ENCODE measurements at places on chromosomes 2 and 18.

- no peak for DNase-seq
These were observed 116.6 kb downstream of the HDAC4 start for GRCh38 chr2:239283961-239284795.

- no peak for DNase-seq
These were observed 20.3 kb downstream of the TBR1 start for GRCh38 chr2:161436411-161436810.

DNA sequence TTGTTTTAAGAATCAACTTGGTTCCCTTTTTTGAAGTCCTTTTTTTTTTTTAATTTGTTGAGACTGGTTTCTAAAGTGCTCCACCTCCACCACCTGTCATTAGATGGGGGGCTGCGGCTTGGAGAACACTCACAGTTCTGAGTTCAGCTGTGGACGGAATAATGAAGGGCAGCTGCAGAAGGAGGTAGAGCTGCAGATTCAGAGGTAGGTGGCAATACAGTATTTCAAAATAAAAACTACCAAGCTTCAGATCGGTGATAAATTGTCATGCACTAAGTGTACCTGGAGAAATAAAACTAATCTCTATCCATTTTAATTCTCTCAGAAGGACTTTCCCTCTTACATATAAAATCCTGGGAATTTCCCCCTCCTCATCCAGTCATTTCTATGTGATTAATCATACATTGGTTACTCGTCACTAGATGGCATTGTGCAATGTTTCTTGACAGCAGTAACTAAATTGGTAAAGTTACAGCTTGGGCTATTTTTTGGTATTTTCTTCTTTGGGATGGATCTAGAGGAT, 81.1 kb upstream of the SLC39A10 start:
- no peak for DNase-seq

- no peak for DNase-seq
These were observed 569.2 kb downstream of the METTL4 start for GRCh38 chr18:2002151-2002550.

DNA sequence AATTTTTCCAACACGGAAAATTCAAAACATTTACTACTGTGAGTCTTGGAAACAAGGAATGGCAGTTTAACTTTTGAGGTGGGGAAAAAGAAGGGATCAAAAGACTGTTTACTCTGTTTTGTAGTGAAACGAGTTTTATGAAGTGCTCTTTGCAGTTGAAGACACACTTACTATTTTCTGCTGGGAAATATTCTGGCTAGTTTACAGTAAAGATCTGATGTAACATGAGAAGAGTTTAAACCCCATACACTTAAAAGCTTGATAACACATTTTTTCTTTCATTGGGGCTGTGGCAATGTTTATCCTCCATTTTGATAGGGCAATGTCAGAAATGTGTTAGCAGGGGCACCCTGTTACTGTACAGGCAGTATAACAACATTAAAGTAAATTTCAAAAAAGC, 124.9 kb upstream of the SMAD7 start:
- DNase-seq, result no peak

DNA sequence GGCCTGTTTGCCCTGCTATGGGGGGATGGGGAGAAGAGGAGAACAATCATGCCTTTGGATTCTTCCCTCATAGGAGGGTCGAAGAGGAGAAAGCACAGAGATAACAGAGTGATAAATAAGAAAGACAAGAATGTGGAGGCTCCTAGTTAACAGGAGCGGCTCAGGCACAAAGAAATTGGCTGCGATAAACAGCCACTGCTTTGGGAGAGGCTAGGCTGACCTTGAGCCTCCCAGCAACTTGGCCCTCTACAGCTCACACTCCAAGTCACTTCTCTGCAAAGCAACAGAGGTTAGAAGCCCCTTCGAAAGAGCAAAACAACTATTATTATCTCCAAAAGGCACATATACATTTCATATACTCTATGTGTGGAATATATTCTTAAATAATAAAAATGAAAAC, 69.5 kb downstream of the ZBTB7C start:
- DNase-seq, result no peak

DNA sequence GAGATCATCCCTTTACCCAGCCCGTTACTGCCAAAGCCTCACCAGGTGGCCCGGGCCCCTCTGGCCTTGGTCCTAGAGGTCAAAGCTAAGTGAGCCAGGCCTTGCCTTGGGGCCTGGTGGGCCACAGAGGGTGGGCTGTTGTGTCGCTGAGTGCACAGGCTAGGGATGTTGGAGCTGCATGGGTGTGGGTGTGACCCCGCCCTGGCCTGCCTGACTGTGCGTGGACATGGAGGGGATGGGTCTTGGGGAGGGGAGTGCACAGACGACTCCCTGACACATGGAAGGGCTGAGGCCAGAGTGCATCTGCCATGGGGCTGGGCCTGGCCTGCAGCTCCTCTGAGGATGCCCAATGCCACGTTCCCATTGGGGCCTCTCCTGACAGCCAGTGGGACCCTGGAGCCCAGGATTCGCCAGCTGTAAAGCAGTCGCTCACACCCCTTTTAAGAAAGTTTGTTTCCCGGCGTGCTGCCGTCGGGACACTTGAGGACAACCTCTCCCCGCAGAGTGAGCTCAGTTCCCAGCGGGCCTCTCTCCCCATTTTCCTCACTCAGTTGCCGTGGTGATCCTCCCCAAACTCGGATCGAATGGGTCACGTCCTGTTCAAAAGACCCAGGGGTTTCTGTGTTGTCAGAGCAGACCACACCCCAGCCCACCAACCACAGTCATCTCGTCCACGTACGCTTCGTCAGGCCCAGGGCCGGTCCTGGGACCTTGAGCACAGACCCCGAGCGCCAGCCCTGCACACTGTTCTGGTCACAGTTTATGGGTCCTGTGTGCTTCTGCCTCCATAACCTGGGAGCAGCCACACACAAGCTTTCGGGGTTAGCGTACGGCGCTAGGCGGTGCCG, 93.5 kb downstream of the NFATC1 start:
- no peak for DNase-seq

DNA sequence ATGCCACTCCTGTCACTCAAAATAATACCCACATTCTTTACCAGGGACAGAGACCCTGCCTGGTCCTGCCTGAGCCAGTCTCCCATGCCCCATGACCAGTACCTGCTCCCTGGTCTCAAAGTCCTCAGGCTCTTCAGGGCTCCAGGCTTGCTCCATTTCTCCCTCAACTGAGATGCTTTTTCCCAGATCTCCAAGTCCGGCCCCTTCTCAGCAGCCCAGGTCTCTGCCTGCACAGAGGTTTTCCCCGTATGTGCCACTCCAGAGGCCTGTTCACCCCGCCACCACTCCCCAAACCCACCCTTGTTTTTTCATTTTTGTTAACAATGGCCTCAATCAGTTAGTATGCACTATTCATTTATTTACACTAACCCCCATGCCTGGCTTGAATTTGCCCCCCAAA, 499.5 kb upstream of the MYT1L start:
- no peak for DNase-seq

DNA sequence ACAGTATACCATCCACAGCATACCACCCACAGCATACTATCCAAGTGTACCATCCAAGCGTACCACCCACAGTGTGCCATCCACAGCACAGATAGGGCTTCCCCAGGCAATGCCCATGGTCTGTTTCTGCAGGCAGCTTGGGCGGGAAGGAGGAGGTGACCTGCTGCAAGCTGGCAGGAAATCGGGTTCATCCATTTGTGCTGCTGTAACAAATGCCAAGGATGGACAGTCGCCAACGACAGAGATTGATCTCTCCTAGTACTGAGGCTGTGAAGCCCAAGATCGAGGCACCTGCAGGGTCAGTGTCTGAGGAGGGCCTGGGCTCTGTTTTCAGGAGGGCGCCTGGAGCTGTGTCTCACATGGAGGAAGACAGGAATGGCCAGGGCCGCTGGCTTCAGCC, 93.6 kb upstream of the SNTG2 start:
- DNase-seq, result no peak

DNA sequence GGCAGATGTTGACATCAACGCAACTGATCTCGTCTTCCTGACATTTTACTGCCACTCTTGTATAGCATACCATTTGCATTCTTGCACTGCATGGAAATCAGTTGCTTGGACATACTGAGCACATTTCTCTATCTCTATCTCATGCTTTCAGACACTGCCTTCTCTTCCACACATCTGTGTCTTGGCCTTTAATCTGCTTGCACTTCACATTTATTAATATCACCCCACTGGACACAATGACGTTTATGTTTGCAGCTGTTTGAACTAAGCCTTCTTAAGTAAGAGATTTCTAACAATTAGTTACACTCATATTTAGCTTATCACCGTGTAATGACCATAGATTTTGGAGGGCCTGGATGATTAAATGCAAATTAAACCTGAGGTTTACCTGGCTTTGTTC, 229.8 kb upstream of the CDH19 start:
- no peak for DNase-seq

DNA sequence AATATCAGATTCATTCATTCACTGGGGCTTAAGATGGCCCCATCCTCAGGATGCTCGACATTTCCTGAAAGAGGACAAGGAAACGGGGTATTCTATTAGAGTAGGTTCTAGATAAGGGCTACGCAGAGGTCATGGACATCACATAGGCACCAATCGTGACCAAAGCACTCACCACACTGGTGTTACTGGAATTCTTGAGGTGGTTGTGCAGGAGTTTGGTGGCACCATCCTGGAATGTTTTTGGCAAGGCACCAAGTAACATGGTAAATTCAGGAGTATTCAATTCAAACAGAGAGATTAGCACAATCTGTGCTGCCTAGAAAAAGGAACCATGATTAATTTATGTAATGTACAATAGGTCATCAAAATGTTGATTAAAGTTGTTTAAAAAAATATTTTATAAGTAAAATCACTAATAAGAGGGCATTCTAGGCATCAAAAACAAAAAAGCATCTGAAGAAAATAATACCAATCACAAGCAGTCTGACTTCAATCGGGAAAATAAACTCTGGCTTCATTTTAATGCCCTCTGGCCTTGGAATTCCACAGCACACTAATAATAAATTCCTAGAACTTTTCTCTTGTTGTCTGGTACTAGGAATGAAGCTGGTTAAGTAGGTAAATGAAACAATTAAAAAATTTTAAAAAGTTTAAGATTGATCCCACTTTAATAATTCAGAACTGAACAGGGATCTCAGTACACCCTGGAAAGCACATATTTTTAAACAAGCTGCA, 102.8 kb upstream of the TFCP2L1 start:
- no peak for DNase-seq

GRCh38 chr18:33184958-33185357, 255.6 kb downstream of the CCDC178 start:
- DNase-seq, result no peak

- no peak for DNase-seq
These were observed 68.9 kb downstream of the RDH14 start for GRCh38 chr2:18491577-18491976.

DNA sequence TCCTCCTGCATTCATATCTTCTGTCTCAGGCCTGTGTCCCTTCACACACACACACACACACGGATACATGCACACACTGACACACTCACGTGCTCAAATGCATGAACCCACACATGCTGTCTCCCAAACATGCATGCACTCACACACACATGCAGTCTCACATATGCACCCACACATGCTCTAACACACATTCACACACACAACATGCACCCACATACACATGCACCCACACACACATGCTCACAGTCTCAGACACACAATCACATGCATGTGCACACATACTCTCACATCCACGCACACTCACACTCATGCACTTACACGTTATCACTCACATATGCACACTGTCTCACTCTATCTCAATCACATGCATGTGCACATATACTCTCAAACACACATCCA, 1.9 kb upstream of the CD226 start:
- DNase-seq, result no peak

GRCh38 chr18:62751341-62751821, 36.0 kb downstream of the PHLPP1 start:
- no peak for DNase-seq

- DNase-seq, result no peak
These were observed 8.2 kb downstream of the GDF7 start for GRCh38 chr2:20674974-20675679.

DNA sequence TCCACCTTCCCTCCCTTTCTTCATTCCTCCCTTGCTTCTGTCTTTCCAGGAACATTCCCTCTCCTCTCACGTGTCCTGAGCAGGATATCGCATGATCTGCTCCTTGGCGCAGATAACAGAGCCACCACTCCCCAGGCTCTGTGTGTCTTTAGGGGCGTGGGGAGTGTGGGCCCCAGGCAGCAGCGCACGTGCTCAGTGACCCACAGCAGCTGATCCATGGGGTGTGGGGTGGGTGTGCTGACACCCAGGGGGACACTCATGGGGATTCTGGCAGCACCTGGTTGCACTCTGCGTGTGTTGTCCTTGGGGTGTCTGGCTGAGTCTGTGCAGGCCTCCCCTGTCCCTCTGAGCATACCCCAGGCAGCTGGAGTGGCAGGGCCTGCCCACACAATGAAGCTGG, 9.9 kb upstream of the FOSL2 start:
- DNase-seq, result no peak

DNA sequence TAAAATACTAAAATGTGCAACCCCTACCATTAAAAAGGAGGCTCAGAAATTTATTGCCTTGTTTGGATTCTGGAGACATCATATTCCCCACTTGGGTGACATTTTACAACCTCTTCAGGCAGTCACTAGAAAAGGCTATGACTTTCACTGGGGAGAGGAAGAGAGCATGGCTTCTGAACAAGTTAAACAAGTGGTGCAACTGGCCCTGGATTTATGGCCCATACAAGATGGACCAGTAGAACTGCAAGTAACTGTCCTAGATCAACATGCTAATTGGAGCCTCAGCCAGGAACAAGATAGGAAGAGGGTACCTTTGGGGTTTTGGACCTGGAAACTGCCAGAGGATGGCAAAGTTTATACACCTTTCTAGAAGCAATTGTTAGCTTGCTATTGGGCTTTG, 4.0 kb upstream of the DSG2 start:
- DNase-seq, result no peak

GRCh38 chr2:150043172-150043500, 444.3 kb downstream of the RND3 start:
- no peak for DNase-seq

DNA sequence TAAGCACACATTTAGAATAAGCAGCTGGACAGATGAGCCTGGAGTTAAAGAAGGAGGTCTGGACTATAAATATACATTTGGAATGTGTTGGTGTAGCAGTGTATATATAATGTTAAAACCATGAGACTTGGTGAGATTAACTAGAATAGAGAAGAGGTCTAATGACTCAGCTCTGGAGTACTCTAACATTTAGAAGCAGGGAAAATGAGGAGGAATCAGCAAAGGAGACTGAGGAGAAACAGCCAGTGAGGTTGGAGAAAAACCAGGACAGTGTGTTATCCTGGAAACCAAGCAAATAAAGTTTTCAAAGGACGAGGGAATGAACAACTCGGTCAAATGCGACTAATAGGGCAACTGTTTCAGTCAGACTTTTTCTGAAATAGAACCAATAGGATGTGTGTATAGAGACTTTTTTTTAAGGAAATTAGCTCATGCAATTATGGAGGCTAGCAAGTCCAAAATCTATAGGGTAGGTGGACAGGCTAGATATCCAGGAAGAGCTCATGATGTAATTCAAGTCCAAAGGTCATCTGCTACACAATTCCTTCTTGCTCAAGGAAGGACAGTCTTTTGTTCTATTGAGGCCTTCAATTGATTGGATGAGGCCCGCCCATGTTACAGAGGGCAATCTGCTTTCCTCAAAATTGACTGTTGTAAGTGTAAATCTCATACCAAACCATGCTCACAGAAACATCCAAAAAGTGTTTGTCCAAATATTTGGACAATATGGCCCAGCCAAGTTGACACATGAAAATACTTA, 10.8 kb upstream of the SESTD1 start:
- no peak for DNase-seq

Data from left lung (tissue), 14 donors.